Suprapubic skin (tissue), 4 donors: ENCODE measurements at places on chromosomes 5 and 9.

GRCh38 chr5:81749561-81750307 is 1.2 kb downstream of the SSBP2 start:
- no peaks in the 10 kb centered on the region for H3K36me3 ChIP-seq
- no peaks in the 10 kb centered on the region for H3K27me3 ChIP-seq
- H3K4me3 ChIP-seq, result peak overlapping the region; percentile 97
- peak; percentile 83 for DNase-seq
- H3K4me1 ChIP-seq, result peaks cover 46% of the 10 kb centered on the region
- peak overlapping the region; percentile 99 for H3K27ac ChIP-seq

DNA sequence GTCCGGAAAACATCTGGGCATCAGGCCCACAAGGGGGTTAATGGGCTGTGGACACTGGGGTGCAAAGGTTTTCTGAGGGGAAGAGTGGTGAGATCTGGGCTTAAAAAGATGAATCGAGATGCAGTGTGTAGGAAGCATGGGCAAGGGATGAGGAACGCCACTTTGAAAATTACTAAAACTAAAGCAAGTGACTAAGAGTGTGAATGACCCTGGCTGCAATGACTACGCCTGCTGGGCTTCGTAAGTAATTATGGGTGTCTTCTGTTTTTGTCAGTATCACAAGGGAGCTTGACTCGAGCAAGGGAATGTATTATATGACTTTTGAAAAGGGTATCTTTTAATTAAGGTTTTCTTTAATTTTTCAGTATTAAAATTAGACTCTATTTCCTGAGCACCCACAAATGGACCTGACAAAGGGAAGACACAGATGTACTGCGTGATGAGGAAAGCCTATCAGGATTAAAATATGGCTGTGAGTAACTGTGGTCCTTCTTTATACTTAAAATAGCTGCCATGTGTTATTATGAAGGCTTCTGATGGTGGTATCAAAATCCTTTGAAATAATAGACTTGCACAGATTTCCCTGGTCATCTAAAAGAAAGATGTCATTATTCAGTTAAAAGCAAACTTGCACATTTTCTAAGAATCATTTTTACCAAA is 4.2 kb downstream of the CTXN3 start:
- no peaks in the 10 kb centered on the region for H3K36me3 ChIP-seq
- H3K27me3 ChIP-seq, result no peaks in the 10 kb centered on the region
- no peak overlapping the region for H3K4me3 ChIP-seq
- H3K27ac ChIP-seq, result no peak overlapping the region
- H3K4me1 ChIP-seq, result peaks cover under 1% of the 10 kb centered on the region
- DNase-seq, result no peak

- no peaks in the 10 kb centered on the region for H3K36me3 ChIP-seq
- no peaks in the 10 kb centered on the region for H3K27me3 ChIP-seq
- H3K4me3 ChIP-seq, result no peak overlapping the region
Observed at GRCh38 chr5:113269023-113269997, 165.5 kb downstream of the TSSK1B start.

DNA sequence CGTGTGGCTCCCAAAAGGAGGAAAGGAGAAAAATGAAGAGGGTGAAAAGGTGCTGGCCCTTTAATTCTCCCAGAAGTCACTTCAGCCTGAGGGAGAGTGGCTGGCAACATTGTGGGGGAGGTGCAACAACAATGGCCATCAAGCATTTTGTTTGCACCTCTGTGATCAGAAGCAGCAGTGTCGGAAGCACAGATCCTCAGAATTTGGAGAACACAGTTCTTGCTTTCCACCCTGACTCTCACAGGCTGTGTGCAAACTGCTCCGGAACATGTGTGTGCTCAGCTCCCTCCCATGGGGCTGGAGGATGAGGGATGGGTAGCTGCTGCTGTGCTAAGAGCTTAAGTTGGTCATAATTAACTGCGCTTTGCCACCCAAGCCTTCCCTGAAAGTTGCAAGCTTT is 127.1 kb downstream of the DPYSL3 start:
- H3K27me3 ChIP-seq, result no peaks in the 10 kb centered on the region
- H3K4me1 ChIP-seq, result no peaks in the 10 kb centered on the region
- H3K36me3 ChIP-seq, result no peaks in the 10 kb centered on the region
- peak overlapping the region; percentile 27 for H3K27ac ChIP-seq

DNA sequence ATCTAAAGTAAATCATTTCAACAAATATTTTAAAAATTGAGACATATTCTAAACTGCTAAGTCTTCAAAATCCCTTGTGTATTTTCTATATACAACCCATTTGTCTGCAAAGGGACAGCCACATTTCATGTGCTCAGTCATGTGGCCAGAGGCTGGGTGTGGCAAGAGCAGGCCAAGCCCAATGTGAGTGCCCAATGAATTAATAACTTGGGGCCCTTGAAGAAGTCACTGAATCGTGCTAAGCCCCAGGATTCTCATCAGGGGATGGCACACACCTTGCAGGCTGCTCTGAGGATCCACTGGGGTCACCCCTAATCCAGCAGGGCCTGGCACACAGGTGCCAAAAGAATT is 78.2 kb upstream of the SMIM23 start:
- no peaks in the 10 kb centered on the region for H3K36me3 ChIP-seq
- no peak for DNase-seq
- no peaks in the 10 kb centered on the region for H3K4me1 ChIP-seq
- no peak overlapping the region for H3K4me3 ChIP-seq

- H3K36me3 ChIP-seq, result no peaks in the 10 kb centered on the region
- no peaks in the 10 kb centered on the region for H3K27me3 ChIP-seq
- H3K27ac ChIP-seq, result no peak overlapping the region
- no peak for DNase-seq
- peaks cover 28% of the 10 kb centered on the region for H3K4me1 ChIP-seq
- H3K4me3 ChIP-seq, result no peak overlapping the region
Observed at GRCh38 chr5:138601444-138601843, 26.2 kb upstream of the HSPA9 start.

DNA sequence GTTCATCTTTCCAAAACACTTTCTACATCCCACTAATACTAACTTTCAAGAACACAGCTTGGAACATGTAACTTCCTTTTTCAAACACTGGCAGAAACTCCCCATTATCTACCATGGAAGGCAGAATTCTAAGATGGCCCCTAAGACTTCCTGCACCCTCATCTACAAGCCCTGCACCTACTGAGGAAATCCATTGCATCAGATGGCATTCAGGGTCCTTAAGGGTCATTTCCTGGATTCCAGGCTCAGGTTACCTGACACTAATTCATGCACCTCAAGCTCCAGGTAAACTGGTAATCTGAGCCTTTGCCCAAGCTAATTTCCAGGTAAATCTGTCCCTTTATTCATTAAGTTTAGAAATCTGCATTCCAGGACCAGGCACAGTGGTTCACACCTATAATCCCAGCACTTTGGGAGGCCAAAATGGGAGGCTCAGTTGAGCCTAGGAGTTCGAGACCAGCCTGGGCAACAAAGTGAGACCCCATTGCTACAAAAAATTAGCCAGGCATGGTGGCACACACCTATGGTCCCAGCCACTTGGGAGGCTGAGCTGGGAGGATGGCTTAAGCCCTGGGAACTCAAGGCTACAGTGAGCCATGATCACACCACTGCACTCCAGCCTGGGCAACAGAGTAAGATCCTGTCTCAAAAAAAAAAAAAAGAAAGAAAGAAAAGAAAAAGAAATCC is 91.6 kb downstream of the NFIB start:
- H3K4me3 ChIP-seq, result no peak overlapping the region
- no peak overlapping the region for H3K27ac ChIP-seq
- H3K27me3 ChIP-seq, result no peaks in the 10 kb centered on the region
- no peak for DNase-seq
